ENCODE measurements at places on chromosomes 11 and 22. TPM values are rescaled to one million over a fixed set of nuclear protein-coding genes. Genes with fewer than 3 reads are reported as not detected.

Gene MS4A4A
- total RNA-seq, result not detected

Gene ST14
- 105 TPM for total RNA-seq

Gene TMEM86A
- 0.53 TPM for total RNA-seq

Gene MUC2
- not detected for total RNA-seq

Gene VPREB1
- total RNA-seq, result not detected

- DNase-seq, result no peak
Measured at GRCh38 chr11:130995266-130995665, 79.0 kb upstream of the SNX19 start.

DNA sequence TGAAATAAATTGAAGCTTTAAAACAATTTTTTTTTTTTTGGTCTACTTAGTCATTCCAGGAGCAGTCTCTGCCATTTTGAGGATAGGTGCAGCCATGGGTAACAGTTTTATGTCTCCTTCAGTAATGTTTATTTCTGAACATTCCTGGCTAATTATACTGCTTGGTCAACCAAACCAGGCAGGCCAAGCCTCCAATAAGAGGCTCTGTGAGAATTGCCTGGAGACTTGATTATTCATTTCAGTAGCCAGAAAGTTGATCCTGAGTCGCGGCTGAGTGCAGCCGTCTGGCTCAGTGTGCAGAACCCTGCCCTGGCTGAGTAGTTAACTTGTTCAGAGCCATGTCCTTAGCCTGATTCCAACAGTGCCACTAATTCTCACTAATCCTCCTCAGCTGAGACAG is 364.0 kb upstream of the FAT3 start:
- no peak for DNase-seq

- DNase-seq, result no peak
Measured at GRCh38 chr22:17744430-17744829, 29.8 kb downstream of the BID start.

DNA sequence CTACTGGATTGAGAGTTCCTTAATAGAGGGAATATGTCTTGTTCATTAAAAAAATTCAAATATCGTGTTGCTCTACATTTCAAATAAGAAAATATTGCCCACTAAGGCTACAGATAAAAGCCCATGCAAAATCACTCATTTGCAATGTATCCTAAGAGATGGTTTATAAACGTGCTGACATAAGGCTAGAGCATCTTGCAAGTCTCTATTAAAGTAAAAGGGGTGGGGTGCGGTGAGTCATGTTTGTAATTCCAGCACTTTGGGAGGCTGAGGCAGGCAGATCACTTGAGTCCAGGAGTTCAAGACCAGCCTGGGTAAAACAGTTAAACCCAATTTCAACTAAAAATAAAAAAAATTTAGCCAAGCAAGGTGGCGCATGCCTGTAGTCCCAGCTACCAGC is 70.3 kb downstream of the PGR start:
- no peak for DNase-seq

DNA sequence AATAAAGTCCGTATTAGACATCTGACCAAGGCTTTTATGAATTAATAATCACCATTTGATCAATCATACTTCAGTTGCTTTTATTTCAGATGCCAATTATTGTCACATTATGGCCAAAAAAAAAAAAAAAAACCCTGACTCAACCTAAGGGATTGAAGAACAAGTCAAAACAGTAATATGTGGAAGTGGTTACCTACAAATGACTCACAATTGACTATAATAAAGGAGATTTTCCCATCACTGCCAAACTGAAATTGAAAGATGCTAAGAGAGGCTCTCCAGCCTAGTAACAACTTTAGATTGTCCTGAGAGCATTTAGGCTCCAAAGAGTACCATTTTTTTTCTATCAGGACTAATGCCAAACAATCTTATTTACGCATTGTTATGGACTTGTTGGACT is 35.2 kb downstream of the SOX6 start:
- DNase-seq, result peak; percentile 84

GRCh38 chr22:45599836-45600577 is 71.6 kb upstream of the ATXN10 start:
- DNase-seq, result no peak

GRCh38 chr11:122309262-122309925 is 193.4 kb upstream of the BLID start:
- DNase-seq, result no peak
